NCI-H446 treated with DMSO at 0.1 percent for 48 hours (cell line): ENCODE measurements at places on chromosomes 7 and 10.

- DNase-seq = peak; percentile 62
Observed at GRCh38 chr7:148941598-148942275, 57.6 kb upstream of the EZH2 start.

- peak; percentile 34 for DNase-seq
Observed at GRCh38 chr7:32264702-32265284, 194.6 kb upstream of the PDE1C start.

DNA sequence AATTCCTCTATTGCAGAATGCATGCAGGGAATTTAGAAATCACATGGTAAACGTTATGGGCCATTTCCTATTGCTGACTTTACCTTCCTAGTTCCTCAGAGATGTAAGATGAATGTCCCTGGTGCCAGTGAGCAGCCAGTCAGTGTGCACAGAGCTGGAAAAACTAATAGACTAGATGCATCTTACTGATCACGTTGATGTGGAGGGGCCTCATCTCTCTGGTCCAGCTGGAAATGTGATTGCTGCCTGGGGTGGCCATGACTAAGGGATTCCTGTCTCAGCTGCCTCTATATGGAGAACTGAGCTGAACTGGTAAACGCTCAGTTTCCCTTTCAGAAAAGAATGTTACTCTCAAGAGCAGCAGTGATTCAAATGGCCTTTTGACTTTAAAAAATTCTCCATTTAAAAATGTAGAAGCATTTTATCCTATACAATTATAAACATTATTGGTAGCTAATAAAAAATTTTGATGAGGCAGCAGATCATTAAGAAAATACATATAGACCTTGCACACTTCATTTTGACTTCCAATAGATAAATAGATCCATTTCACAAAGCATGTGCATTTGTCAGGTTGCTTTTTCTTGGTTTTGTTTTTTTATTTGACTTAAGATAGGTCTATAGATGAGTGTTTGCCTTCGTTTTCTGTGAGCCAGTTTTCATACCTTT, 80.5 kb upstream of the INSYN2A start:
- no peak for DNase-seq

GRCh38 chr10:112226439-112227248, 43.1 kb upstream of the GPAM start:
- no peak for DNase-seq

GRCh38 chr7:28405662-28406061, 6.7 kb upstream of the CREB5 start:
- no peak for DNase-seq

DNA sequence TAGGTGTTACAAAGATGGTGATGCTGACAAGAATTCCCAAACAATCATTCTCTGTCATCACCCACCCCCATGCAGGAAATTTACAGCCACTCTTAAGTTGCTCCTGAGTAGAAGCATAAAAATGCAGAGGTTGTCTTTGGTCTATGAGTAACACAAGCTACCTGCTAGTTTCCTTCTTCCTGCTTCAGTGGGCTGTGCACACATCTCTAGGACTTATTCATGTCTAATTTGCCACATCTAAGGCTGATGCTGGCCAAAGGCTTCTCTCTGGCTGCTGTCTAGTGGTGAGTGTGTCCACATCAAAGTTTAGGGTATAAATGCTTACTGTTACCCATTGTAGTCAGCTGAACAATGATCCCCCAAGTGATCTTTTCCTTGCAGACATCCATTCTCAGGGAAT, 662.5 kb downstream of the TYW1 start:
- no peak for DNase-seq

- DNase-seq = peak; percentile 28
Observed at GRCh38 chr7:49866076-49866735, 92.8 kb downstream of the VWC2 start.

- DNase-seq = no peak
Observed at GRCh38 chr10:77844713-77845445, 81.7 kb downstream of the DLG5 start.

DNA sequence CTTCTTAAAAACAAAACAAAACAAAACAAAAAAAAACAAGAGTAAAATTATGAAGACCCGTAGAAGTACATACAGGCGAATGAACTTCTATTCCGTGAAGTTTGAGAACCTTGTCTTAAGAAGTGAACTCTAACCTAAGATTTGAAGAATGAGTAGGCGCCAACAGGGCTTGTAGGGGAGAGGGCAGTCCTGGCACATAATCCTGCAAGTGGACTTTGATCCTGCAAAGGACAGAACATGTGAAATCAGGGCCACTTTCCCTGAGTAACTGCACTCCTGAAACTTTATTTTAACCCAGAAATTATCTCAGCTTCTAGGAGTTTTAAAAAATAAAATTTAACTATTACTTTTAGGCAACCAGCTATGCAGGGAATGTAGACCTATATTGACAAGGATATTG, 62.0 kb downstream of the GNAT3 start:
- no peak for DNase-seq

DNA sequence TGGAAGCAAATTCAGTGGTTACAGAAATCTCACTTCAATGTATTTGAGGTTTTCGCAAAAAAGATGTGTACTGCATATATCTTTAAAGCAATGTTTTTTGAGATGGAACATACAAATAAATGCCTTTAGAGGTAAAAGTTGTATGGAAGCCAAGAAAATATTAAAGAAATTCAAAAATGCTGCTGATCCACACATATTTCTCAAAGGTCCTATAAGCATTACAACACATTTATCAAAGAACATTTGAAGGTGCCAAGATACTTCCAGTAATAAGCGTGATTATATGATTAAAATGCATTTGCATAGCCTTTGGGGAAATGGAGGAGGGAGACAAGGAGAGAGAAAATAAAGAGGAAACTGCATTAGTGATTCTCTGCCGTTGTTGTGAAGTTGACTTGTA, 260.1 kb downstream of the BICC1 start:
- no peak for DNase-seq

GRCh38 chr10:101779544-101780186, 3.6 kb downstream of the NPM3 start:
- DNase-seq = no peak

DNA sequence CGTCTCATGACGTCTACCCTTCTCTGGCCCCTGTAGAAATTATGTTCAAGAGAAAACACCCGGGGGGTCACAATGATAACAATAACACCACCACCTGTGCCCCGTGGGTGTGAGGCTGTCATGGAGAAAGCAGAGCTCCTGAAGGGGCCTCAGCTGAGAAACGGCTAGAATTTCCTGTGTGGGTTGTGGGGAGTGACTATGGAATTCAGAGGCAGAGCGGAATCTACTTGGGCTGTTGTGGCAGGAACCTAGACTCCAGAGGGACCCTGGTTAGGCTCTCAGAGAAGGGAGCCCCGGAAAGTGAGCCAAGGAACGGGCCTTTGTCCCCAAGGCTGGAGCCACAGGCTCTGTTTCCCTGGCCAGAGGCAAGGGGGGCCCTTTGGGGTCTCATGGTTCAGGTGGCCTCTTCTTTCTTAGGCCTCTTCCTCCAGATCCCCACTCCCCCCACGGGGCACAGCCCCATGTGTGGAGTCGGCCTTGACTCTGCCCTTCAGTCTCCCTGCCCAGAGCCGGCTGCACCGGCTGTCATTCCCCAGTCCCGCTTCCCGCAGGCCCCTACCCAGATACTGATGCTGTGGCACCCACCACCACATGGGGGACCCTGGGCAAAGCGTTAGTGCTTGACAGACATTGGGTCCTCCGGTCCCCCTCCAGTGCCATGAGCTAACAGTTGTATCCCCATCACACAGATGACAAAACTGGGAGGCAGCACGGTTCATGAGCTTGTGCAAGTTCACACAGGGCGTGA, 6.5 kb upstream of the GIMAP8 start:
- DNase-seq = no peak

GRCh38 chr7:40223451-40224127, 88.8 kb downstream of the SUGCT start:
- DNase-seq = no peak

DNA sequence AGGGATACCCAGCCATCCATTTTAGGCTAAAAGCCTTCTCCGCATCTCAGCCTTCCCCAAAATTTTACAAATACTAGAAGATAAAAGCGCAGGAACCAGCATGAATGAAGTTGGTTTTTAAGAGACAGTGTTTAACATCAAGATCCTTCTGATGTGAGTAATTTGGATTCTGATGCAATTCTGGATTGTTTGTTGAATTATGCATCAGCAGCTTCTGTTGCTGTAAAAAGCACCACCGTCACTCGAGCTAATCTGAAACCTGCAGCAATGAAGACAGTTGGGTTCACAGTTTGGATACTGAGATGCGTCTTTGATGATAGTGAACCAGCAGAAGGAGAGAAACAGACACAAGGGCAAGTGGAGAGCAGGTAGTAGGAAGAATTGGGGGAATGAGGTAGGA, 179.2 kb downstream of the PLXNA4 start:
- DNase-seq = no peak

DNA sequence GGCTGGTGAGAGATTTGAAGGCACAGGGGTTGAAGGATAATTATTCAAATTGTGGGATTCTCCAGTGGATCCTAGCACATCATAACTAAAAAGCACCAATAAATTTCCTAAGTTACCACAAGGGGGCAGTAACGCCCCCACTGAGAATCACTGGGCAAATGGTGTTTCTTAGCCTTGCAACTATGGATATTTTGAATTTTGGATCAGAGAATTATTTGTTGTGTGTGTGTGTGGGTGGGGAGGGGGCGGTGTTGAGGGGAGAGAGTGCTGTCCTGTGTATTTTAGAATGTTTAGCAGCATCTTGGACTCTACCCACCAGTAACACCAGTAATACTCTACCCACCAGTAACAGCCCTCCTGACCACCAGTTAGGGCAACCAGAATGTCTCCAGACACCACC, 63.3 kb upstream of the PRKG1 start:
- no peak for DNase-seq

- no peak for DNase-seq
Observed at GRCh38 chr7:78780560-78780959, 672.9 kb downstream of the MAGI2 start.

- DNase-seq = no peak
Observed at GRCh38 chr7:18109762-18110161, 82.1 kb upstream of the PRPS1L1 start.

GRCh38 chr7:40839881-40840280, 705.1 kb downstream of the SUGCT start:
- no peak for DNase-seq

DNA sequence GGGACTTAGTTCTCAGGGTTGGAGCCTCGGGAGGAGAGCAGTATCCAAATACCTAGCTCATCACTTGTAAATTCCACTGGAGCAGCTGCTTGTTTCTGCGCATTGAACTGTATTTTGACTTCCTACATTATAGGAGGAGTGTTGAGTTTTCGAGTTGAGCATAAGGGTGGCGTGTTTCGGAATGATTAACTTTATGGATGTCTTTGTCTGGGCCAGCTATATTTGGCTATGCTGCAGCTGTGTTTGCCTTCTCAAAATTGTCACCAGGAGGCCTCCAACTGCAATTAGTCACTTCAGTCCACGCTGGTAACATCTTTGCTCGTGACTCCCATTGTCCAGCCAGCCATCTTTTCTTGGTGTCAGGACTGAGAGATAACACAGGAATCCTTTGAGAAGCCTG, 9.1 kb downstream of the CELF2 start:
- no peak for DNase-seq

- DNase-seq = no peak
Observed at GRCh38 chr7:155368894-155369600, 71.4 kb downstream of the INSIG1 start.

DNA sequence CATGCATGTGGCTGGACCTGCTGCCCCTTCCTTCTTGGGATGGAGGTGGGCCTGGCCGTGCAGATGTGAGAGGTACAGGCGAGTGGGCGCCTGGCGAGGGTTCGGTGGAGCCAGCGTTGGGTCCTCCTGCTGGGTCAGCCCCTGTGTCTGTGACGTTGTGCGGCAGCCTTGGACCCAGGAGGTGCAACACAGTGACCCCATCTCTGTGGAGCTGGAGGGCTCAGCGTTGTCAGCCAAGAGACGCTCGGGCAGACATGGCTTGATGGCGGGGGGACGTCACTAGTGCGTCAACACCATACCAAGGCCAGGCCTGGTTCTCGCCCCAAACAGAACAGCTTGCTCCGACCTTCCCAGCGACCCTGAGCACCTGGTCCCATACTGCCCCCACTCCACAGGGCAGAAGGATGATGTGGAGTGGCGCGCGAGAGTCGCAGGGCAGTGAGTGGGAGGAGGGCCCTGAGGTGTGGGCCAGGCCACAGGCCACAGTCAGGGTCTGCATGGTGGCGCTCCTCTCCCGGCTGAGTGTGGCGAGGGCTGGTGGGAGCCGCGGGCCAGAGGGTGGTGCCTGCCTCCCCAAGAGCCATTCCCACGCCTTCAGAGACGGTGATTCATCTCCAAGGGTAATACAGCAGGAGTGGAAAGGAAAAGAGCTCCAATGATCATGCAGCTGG, 184.4 kb downstream of the DNAJB6 start:
- no peak for DNase-seq

- no peak for DNase-seq
Observed at GRCh38 chr7:148729984-148730733, 31.5 kb downstream of the CUL1 start.

DNA sequence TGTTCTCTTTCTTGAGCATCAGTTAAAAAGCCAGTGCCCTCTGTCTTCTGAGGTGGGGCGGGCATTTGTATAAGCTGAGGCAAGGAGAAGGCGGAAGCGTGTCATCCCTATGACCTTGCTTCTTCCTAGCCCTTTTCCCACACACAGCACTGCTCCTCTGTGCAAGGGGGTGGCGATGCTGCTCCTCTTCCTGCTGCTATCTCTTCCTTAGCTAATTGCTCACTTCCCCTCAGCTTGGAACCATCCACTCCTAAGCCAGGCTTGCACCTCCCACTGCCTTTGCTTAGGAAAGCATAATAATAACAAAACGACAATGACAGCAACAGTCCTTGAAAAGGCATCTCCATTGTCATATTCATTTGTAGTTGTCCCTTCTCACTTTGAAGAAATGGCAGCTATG, 366.9 kb downstream of the PHTF2 start:
- no peak for DNase-seq

GRCh38 chr10:98078774-98079173, 48.4 kb upstream of the CRTAC1 start:
- no peak for DNase-seq

DNA sequence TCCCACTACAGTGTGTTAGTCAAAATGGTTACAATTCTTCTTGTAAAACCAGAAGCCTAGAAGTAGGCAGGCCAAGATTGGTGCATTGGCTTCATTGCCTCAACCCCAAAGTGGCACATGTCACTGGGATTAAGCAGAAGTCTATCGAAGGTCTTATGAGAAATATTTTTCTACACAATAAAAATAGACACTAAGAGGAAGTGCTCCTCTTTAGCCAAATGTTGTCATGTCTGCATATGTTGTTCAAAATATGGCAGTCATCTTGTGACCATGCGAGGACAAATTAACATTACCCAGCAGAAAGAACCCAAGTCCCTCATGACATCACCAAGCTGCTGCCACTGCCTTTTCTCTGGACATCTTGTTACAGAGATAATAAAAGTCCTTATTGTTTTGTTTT, 6.3 kb upstream of the NSMCE4A start:
- DNase-seq = no peak
